H4 (cell line): ENCODE measurements at places on chromosomes 2 and 18. TPM values are rescaled to one million over a fixed set of nuclear protein-coding genes. Genes with fewer than 3 reads are reported as not detected.

AFF3 gene
- 0.21 and 0.37 TPM in 2 replicates for total RNA-seq

CASP10 gene
- 1.0 and 1.2 TPM in 2 replicates for total RNA-seq

PSD4 gene
- total RNA-seq = 1.4 and 1.5 TPM in 2 replicates

GKN2 gene
- total RNA-seq = not detected in 2 replicates

SNTG2 gene
- not detected in 2 replicates for total RNA-seq

FBXO48 gene
- 0.31 and 0.72 TPM in 2 replicates for total RNA-seq

DNA sequence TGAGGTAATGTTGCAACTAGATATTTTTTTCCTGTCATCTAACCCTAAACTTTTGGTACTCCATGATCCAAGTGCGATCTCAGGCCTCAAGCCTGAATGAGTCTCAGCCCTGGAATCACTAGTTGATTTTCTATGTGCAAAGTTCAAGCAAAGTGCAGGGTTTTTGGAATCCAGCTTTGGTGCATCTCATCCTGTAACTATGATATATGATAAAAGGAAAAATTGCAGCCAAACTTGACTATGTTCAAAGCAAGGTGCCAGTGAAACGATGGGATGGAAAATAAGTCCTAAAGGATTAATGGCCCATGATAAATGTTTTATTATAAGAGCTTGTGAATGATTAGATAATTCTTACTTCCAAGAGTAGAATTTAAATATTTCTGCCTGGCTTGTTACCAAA is 78.9 kb upstream of the NT5C1B start:
- no peak for DNase-seq

GRCh38 chr2:23107327-23107941 is 277.5 kb upstream of the KLHL29 start:
- DNase-seq = no peak

GRCh38 chr2:241469746-241470145 is 38.6 kb downstream of the STK25 start:
- DNase-seq = no peak

DNA sequence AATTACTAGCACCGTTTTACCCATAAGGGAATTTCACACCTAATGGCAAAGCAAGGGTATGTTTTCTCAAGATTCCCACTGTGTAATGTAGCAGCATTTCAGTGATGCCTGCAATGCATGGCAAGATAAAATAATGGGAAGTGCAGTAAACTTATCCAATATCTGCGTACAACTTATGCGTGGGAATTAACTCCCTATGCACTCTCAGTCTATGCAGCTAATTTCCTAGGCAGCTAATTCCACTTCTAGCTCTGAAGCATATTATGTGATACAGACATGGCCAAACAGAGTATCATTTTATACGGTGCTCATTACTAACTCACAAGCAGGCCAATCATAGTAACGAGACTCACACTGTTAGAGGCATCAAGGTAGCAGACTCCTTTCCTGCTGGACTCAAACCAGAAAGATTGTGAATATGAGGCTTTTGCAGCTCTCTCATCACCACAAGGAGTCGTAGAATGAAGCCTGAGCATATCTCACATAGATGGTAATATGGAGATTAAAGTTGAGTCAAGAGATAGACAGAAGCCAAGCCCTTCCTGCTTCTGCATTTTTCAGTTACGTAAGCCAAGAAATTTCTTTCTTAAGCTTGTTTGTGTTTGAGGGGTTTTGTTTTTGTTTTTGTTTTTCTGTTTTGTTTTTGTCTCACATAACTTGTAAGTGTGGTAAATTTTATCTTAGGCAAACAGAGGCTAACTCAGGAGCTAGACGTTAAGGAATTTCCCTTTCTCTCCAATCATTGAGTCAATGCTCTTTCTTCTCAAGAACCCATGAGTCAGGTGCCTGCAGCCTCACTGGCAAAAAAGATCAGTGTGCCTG is 34.8 kb upstream of the ITGAV start:
- DNase-seq = no peak

GRCh38 chr18:13369353-13369752 is 150.8 kb downstream of the LDLRAD4 start:
- no peak for DNase-seq

DNA sequence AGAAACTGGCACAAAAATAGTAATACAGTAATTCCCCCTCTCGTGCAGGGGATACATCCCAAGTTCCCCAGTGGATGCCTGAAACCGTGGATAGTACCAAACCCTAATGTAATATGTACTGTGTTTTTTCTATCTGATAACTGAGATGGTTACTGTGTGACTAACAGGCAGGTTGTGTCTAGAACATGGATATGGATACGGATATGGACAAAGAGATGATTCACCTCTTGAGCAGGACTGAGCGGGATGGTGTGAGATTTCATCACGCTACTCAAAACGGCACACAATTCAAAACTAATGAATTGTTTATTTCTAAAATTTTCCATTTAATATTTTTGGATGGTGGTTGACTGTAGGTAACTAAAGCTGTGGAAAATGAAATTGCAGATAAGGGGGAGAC is 3.4 kb downstream of the MBD1 start:
- DNase-seq = no peak

DNA sequence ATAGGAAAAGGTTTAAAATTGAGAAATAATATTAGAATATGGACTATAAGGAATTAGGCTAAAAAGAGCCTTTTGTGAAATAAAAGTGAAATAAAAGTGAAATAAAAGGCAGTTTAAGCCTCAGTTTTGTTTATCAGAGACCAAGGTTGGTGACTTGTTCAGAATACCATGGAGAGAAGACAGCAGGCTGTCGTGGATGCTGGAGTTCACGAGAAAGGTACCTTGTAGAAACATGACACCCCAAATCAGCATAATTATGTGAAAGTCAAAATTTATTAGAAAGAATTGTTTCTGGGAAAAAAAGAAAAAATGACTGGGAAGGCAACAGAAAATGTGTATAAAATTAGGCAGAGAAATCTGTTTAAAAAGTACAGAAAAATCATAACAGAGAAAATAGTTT is 46.5 kb upstream of the SPAG16 start:
- no peak for DNase-seq

- no peak for DNase-seq
Observed at GRCh38 chr18:23981369-23981980, 33.1 kb upstream of the TTC39C start.

- DNase-seq = no peak
Observed at GRCh38 chr18:31711365-31712172, 27.2 kb upstream of the B4GALT6 start.

DNA sequence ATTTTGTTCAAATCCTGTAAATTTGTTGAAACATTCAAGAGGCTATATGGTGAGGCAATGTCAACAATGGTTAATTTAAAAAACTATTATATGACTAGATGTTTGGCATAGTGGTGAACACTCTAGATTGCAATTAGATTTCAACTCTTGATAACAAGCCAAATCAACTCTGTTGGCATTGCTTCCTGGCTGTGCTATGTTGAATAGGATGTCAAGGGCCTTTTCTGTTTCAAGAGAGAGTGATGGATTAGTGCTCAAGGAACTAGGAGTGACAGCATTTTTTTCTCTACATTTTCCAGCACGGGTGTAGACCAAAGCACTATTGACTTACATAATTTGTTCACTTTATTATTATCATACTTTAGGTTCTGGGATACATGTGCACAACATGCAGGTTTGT is 172.4 kb upstream of the KCNH7 start:
- no peak for DNase-seq

- DNase-seq = no peak
Observed at GRCh38 chr18:57439609-57439968, 4.4 kb downstream of the ONECUT2 start.

DNA sequence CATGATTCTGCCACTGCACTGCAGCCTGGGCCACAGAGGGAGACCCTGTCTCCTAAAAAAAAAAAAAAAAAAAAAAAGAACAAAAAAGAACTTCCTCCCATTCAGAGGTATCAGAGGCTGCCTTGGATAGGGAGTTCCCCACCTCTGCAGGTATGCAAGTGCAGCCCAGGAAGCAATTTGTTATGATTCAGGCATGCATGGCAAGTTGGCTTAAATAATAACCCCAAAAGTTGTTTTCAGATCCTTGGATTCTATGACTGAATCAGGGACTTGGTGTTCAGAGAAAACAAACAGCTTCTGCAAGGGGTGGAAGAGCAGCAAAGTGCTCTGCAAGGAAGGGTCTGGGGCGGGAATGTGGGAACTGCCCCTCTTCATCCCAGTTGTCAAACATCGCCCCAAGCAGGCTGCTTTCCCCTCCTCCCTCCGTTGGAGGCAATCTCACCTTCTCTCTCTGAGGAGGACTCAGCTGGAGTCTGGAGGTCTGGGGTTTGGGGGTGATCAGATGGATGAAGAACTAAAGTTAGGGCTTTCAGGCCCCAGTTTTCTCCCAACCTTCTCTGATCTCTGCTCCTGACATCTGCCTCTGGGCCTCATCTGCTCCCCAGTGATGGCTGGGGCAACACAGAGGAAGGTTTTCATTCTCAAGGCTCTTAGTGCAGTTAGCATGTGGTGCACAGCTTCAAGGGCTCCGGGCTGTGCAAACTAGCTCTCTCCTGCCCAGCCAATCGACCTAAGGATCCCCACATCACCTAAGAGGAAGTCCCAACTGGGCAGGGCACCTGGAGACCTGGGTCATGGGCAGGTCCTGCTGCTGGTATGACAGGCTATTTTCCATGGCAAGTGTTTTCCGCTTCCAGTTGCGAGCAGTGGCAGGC is 3.5 kb upstream of the GDF7 start:
- DNase-seq = no peak

DNA sequence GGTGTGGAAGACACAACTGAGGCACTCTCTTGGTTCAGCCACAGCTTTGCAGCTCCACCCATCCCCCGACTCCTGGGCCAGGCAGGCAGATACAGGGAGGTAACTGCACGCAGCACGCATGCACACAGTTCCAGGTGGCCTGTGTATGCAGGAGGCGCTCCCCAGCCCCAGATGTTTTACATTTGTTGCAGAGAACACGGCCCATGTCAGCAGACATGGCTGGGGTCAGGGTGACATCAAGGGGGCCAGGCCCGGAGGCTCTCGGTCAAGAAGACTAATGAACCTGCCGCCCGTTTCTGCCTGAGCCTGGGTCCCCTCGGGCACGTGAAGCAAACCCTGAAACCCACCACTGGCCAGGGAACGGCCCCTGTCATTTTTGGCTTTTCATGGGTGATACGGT is 57.3 kb downstream of the TWIST2 start:
- DNase-seq = no peak

GRCh38 chr2:72083751-72084583 is 63.7 kb downstream of the CYP26B1 start:
- DNase-seq = no peak

GRCh38 chr2:29326926-29327325 is 211.7 kb downstream of the CLIP4 start:
- no peak for DNase-seq

DNA sequence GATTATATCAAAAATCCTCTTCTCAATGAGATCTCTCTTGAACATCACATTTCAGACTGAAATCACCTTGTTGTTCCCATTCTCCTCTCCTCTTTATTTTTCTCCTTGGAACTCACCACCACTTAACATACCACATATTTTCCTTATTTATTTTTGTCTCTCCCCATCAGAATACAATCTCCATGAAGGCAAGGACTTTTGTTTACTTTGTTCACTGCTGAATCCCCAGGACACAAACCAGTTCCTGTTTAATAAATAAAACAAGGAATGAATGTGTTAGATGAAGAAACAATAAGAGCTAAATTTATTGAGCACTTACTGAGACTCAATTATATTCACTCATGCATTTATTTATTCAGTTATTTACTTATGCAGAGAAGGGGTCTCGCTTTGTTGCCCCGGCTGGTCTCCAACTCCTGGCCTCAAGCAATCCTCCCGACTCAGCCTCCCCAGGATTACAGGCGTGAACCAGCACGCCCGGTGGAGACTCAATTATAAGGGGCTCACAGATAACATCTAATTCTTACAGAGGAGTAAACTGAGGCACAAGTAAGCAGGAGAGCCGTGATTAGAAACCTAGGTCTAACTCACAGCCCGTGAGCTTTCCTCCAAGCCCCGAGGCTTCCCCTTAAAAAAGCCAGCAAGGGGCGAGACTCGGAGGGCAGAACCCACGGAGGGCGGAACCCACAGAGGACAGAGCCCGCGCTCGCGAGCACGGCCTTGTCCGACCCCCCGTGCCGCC is 616 bp upstream of the TAF1B start:
- no peak for DNase-seq

GRCh38 chr18:50944245-50944932 is 23.5 kb upstream of the ELAC1 start:
- DNase-seq = no peak

GRCh38 chr2:47309472-47309951 is 93.4 kb upstream of the MSH2 start:
- DNase-seq = no peak

- no peak for DNase-seq
Observed at GRCh38 chr2:27920148-27920885, 29.8 kb downstream of the BABAM2 start.

GRCh38 chr2:100292022-100292580 is 30.2 kb downstream of the LONRF2 start:
- DNase-seq = peak; percentile 94

- DNase-seq = no peak
Observed at GRCh38 chr2:100243631-100244030, 78.7 kb downstream of the LONRF2 start.
